Glutamatergic neuron (in vitro differentiated cells): ENCODE measurements at places on chromosomes 4 and X. TPM values are rescaled to one million over a fixed set of nuclear protein-coding genes. Genes with fewer than 3 reads are reported as not detected.

NEUROG2 gene
- 7.3 TPM for total RNA-seq

GRCh38 chr4:182593864-182594263 is 323.3 kb downstream of the DCTD start:
- no peak for DNase-seq

DNA sequence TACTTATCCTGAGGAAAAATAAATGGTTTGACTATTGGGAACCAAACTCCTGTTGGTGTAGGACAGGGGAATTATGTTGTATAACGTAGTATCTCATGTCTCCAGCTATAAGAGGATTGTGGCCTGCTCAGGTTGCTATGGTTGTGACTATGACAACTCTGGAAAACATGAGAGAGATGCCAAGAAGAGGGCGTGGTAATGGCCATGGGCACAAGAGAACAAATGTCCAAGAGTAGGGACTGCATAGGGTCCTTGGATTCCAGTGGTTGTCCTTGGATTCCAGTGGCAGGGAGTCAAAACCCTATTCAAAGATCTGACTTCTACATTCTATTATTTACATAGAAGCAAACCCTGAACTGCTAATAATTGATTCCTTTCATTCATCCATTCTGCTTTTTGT is 6.8 kb upstream of the MOB1B start:
- no peak for DNase-seq

DNA sequence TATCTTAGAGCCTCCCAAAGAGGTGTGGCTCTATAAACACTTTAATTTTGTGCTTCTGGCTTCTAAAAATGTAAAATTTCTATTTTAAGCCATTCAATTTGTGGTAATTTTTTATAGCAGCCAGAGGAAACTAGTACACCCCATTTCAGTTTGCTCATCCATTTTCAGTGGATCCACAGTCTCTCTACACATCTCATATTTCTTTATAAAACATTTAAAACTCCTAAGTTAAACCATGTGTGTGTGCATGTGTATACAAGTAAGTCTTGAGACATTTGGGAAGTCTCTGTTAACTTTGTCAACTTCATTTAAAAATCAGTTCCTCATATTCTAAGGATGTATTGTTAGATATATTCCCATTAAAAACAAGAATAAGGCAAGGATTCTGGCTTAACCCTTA is 273.2 kb downstream of the IL15 start:
- no peak for DNase-seq

- no peak for DNase-seq
Measured at GRCh38 chrX:27598312-27598711, 8.2 kb downstream of the DCAF8L2 start.

GRCh38 chr4:120877021-120877420 is 45.5 kb downstream of the PRDM5 start:
- DNase-seq, result no peak

CC2D2A gene
- 13.3 TPM for total RNA-seq

DNA sequence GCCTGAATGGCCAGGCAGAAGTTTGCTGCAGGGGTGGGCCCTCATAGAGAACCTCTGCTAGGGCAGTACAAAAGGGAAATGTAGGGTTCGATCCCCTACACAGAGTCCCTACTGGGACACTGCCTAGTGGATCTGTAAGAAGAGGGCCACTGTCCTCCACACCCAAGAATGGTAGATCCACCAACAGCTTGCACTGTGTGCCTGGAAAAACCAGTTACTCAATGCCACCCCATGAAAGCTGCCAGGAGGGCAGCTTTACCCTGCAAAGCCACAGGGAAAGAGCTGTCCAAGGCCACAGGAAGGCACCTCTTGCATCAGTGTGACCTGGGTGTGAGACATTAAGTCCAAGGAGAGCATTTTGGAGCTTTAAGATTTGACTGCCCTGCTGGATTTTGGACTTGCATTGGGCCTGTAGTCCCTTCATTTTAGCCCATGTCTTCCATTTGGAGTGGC is 781.6 kb downstream of the TRAM1L1 start:
- no peak for DNase-seq

- no peak for DNase-seq
Measured at GRCh38 chr4:37634180-37634579, 52.0 kb downstream of the RELL1 start.

DNA sequence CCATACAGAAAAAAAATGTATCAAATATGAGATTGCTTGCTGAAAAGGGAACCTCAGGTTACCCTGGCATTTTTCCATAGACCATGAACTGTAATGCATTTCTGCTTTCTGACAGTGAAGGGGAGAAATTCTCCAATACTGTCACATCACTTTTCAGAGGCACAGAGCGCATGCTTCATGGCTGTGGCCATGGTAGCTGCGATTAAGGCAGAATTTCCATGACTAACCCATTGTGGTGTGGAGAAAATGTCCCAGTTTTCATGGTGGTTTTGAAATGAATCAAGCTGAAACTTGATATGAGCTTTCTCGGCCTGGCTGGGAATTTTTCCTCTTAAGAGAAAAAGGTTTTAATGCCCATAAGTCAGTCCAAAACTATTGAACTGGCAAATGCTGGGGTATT is 39.5 kb upstream of the MAP3K15 start:
- no peak for DNase-seq

THAP9 gene
- 8.7 TPM for total RNA-seq

- DNase-seq, result no peak
Measured at GRCh38 chrX:85375333-85375738, 4.1 kb downstream of the POF1B start.

USP17L17 gene
- not detected for total RNA-seq

DNA sequence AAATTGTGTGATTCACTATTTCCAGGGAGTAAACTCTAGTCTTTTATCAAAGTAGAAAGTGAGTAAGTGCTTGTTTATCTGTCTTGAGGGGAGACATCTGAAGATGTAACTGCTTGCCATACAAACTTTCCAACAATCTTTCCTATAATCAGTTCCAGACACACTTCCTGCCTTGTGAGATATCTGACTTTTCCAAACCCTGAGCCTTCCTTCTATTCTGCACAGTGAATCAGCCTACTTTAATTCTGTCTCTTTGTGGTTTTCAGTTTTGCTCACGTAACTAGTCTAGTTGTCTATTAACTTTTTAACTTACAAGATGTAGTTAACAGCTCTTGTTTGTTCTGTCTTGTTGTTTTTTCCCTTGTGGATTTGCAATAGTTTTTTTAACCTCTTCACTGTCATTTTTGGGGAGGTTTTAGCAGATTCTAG is 947.8 kb downstream of the C4orf33 start:
- no peak for DNase-seq

- no peak for DNase-seq
Measured at GRCh38 chrX:107750861-107751445, 24.6 kb downstream of the TSC22D3 start.

DNA sequence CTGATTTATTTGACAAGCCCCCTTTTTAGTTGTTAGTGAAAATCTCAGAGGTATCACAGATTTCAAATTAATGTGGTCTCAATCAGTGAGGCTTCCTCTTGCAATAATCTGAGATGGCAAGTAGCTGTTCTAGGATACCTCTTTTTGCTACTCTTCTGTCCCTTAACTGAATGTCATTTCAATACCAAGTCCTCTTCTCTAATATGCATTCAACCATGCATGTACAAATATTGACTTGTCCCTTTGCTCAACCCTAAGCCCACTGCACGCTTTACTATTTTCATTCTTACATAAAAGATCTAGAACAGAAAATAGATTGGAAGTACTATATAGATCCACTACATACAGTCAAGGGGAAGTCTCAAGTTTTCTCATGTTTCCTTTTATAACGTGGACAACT is 164.2 kb downstream of the CBR4 start:
- no peak for DNase-seq

- DNase-seq, result no peak
Measured at GRCh38 chr4:89305028-89305427, 2.6 kb downstream of the GPRIN3 start.

- no peak for DNase-seq
Measured at GRCh38 chr4:147325571-147325981, 155.3 kb upstream of the EDNRA start.

GRCh38 chrX:9396930-9397329 is 67.9 kb upstream of the TBL1X start:
- no peak for DNase-seq

DNA sequence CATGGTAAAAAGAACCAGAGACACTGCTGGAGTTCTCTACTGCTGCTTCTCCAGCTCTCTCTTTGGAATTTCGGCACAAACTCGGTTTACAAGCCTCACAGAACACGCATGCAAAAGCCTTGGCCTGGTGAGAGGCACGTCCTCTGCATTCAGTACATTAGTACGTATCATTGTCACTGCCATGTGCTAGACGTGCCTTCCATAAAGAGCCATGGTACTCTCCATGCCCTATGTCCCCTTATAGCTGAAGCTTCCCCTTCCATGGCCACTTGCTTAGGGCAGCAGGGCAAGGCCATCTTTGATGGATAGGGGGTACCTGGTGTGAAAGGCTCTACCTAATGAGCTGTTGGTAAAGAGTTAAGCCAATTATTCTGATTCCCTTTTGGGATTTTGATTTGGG is 35.0 kb downstream of the DIPK2B start:
- DNase-seq, result no peak

- no peak for DNase-seq
Measured at GRCh38 chr4:77922158-77923094, 59.8 kb downstream of the MRPL1 start.

DNA sequence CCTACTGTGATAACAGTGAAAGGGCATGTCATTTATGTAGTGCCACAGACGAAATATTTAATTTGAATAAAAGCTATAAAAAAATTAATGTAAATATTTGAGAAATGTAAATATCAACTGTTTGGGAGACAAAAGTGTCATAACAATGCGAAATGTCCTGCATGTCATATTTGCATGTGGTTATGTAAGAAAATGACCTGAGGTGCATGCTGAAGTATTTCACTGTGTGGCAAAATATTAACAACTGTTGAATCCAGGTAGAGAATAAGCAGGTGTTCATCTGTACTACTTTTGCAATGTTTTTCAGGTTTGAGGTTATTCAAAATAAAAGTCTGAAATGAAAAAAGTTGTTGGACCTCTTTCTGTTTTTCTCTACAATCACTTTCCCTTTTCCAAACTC is 30.9 kb downstream of the PROM1 start:
- no peak for DNase-seq

WWC2 gene
- total RNA-seq, result 18.2 TPM

DNA sequence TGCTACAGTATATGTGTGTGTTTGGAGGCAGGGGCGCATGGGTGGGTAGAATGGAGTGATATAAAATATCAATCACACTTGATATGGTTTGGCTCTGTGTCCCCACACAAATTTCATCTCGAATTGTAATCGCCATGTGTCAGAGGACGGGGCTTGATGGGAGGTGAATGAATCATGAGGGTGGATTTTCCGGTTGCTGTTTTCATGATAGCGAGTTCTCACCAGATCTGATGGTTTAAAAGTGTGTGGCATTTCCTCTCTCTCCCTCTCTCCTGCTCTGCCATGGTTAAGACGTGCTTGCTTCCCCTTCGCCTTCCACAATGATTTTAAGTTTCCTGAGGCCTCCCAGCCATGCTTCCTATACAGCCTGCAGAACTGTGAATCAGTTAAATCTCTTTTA is 14.8 kb downstream of the SOWAHB start:
- no peak for DNase-seq

MGARP gene
- total RNA-seq, result 0.69 TPM

- no peak for DNase-seq
Measured at GRCh38 chr4:121642876-121643585, 53.7 kb downstream of the ANXA5 start.

DNA sequence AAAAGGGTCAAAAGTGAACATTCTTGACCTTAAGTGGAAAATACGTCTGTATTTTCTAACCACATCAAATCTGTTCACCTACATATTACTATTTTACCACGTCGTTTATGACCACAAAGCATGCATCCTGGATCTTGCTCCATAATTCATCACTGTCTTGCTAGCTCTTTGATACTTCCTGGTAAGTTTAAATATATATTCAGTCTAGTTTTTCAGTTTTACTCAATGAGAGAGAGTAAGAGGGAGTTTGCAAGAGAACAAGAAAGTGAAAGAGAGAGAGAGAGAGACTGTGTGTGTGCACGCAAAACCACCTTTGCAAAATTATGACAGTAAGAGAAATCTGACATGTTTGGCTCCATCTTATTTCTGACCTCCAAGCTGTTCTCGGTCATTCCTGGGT is 173.7 kb upstream of the GALNTL6 start:
- no peak for DNase-seq

DNA sequence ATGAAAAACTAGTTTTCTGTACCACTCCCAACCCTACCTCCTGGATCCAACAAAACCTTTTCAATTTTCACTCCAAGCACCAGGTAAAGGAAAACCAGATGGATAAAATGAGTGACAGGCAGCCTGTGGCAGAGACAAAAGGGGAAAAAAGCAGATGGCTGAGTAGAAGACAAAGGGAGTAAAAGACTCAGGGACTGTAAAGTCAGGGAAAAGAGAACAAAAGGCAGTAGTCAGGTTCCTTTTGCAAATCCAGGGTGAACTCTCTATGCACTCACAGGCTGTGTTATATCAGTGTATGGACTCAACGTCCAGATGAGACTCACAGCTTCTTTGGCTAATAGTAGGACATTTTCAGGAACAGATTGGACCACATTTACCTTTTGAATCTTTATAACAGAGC is 54.2 kb downstream of the QRFPR start:
- DNase-seq, result no peak

PPP2R3B gene
- total RNA-seq, result 36.1 TPM

- no peak for DNase-seq
Measured at GRCh38 chr4:186188107-186188506, 3.3 kb upstream of the CYP4V2 start.

DAPP1 gene
- total RNA-seq, result not detected

- peak; percentile 30 for DNase-seq
Measured at GRCh38 chr4:169492436-169493163, 119.8 kb downstream of the NEK1 start.

DNA sequence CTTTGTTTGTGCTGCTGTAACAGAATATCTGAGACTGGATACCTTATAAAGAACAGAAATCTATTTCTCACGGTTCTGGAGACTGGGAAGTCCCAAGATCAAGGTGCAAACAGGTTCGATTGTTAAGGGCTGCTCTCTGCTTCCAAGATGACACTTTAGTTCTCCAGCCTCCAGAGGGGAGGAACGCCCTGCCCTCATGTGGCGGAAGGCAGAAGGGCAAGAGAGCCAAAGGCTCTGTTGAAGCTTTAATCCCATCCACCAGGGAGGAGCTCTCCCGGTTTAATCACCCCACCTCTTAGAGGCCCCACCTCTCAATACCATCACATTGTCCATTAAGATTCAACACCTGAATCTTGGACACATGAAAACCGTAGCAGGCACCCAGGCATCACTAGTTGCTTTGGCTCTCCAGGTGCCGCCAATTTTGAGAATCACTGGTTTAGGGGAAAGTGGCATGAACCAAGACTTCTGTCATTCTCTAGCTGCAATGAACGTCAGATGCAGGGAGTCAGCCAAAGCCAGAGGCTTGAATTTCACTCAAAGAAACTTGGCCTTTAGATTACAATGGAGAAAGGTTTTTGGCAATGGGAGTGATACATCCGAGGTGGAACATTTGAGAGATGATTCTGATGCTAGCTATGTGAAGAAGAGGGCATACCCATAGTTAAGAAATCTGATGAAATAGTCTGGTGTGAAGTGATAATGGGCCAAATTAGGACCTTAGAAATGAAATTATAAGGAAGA is 15.7 kb downstream of the FHL1 start:
- DNase-seq, result peak; percentile 67

RAB33A gene
- 13.3 TPM for total RNA-seq

ODAPH gene
- not detected for total RNA-seq

- DNase-seq, result no peak
Measured at GRCh38 chr4:152097371-152097770, 336.6 kb upstream of the GATB start.

CCDC120 gene
- 17.6 TPM for total RNA-seq
